HCT116 (cell line): ENCODE measurements at places on chromosomes 7 and 10. TPM values are rescaled to one million over a fixed set of nuclear protein-coding genes. Genes with fewer than 3 reads are reported as not detected.

- peak overlapping the region; percentile 66; the same call in 1 of the 2 replicates for H3K27ac ChIP-seq
- no peaks in the 10 kb centered on the region for H3K27me3 ChIP-seq
Observed at GRCh38 chr7:73668103-73668885, 663 bp downstream of the VPS37D start.

- no peak for DNase-seq
- H3K4me1 ChIP-seq: no peaks in the 10 kb centered on the region
- no peak overlapping the region for H3K27ac ChIP-seq
- no peaks in the 10 kb centered on the region for H3K27me3 ChIP-seq
- H3K4me3 ChIP-seq: no peak overlapping the region
- no peaks in the 10 kb centered on the region for H3K36me3 ChIP-seq
Observed at GRCh38 chr7:123879628-123880027, 34.7 kb downstream of the HYAL4 start.

GRCh38 chr7:44325811-44326241 is 432 bp upstream of the CAMK2B start:
- no peak overlapping the region for H3K4me3 ChIP-seq
- no peak for DNase-seq
- H3K27me3 ChIP-seq: no peaks in the 10 kb centered on the region

- H3K4me1 ChIP-seq: peaks cover 34% of the 10 kb centered on the region
- no peak for DNase-seq
Observed at GRCh38 chr7:25031432-25031831, 51.5 kb upstream of the OSBPL3 start.

GRCh38 chr10:34649385-34649784 is 165.7 kb downstream of the PARD3 start:
- no peak overlapping the region for H3K27ac ChIP-seq
- no peak for DNase-seq
- H3K27me3 ChIP-seq: no peaks in the 10 kb centered on the region
- no peak overlapping the region for H3K4me3 ChIP-seq
- no peaks in the 10 kb centered on the region for H3K4me1 ChIP-seq

DNA sequence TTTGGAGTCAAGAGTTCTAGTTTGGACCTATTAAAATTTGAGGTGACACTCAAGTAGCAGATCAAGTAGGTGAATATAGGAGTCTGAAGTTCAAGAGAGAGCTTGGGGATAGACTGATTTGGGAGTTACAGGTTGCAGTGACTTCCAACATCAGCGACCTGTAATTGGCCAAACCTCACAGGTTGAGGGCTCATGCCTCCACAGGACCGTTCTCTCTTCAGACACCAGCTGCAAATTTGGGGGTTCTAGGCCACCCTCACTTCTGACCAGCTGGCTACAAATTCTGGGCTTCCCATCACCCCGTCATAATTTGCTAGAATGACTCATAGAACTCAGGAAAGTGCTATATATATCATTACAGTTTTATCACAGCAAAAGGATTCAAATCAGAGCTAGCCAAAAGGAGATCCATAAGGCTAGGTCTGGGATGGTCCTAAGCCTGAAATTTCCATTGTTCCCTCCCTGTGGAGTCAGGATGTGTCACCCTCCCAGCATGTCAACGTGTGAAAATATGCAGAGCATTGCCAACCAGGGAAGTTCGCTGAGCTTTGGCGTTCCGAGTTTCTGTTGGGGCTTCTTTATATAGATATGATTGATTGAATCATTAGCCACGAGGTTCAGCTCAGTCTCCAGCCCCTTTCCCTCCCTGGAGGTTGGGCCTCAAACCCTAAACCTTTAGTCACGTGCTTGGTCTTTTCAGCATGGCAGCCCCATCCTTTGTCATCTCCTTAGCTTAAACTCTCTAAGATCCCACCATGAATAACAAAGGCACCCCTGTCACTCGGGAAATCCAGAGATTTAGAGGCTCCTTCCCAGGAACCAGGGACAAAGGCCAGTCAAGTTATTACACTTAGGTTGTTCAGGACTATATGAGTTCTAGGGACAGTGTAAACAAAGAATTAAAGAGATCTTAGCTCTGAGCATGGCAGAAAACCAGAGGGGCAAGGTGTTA is 20.7 kb upstream of the ZNF212 start:
- no peaks in the 10 kb centered on the region for H3K4me1 ChIP-seq
- no peak overlapping the region for H3K27ac ChIP-seq
- H3K27me3 ChIP-seq: no peaks in the 10 kb centered on the region
- H3K36me3 ChIP-seq: peaks cover 28% of the 10 kb centered on the region
- DNase-seq: no peak
- no peak overlapping the region for H3K4me3 ChIP-seq

The BTBD16 gene
- total RNA-seq: 0.27 TPM

The INMT gene
- 0.32 TPM for total RNA-seq
